Cardiac septum (tissue), 1 donor: ENCODE measurements at places on chromosomes 6 and 20. TPM values are rescaled to one million over a fixed set of nuclear protein-coding genes. Genes with fewer than 3 reads are reported as not detected.

SLC25A27 gene
- total RNA-seq: 25.6 TPM

WFDC5 gene
- not detected for total RNA-seq

TCP11 gene
- total RNA-seq: not detected

IL17A gene
- not detected for total RNA-seq

PRDM13 gene
- total RNA-seq: not detected

TINAG gene
- total RNA-seq: 0.70 TPM

TAF4 gene
- total RNA-seq: 13.6 TPM

GHRH gene
- total RNA-seq: not detected

MARCKS gene
- total RNA-seq: 19.3 TPM

SLC26A8 gene
- 0.13 TPM for total RNA-seq

- no peak for DNase-seq
These were observed 620 bp upstream of the DEK start for GRCh38 chr6:18264923-18265377.

DNA sequence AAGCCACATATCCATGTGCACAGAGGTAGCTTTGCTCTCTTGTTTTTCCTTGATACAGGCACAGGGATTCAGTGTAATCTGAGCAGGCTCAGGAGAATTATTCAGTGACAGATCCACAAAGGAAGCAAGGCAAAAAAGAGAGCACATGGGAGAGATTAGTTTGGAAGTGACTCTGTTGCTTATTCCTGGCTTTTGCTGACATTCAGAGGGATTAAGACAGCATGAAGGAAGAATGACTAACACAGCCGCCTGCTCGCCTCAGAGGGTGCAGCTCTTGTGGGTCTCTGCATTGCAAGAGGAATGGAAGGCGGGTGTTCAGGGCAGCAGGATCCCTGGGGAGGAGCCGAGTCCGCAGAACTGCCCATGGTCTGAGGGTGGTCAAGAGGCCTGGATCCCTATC, 203.4 kb upstream of the KCNQ5 start:
- DNase-seq: no peak

- no peak for DNase-seq
These were observed 1.2 kb downstream of the DUSP22 start for GRCh38 chr6:293193-294174.

DNA sequence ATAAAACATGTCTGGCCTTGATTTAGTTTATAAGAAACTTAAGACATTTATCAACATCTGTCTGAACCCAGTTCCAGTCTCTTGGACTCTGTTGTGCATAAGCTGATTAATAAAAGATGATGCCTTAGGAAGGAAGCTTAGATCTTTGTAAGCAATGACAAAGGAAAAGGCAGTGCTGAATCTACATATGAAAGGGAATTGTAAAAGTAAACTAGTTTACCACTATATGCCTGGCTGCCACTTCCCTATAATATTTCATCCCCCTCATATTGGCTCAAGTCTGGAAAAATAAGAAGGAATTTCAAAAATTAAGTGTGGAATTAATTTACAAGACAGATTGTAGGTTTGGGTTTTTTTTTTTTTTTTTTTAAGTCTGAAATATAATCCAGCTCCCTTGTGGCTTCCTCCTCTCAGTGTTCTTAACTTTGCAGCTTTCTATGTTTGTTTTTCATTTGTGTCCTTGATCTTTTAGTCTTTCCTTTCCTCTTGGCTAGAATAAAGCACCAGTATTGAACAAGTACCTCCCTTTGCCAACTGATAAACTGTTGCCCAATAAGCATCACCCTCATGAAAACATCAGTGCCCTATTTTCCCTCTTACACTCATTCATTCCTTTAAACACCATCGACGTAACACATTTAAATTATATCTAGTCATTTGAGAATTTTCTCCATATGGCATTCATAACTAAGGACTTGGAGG, 146.7 kb upstream of the TBX18 start:
- no peak for DNase-seq

DNA sequence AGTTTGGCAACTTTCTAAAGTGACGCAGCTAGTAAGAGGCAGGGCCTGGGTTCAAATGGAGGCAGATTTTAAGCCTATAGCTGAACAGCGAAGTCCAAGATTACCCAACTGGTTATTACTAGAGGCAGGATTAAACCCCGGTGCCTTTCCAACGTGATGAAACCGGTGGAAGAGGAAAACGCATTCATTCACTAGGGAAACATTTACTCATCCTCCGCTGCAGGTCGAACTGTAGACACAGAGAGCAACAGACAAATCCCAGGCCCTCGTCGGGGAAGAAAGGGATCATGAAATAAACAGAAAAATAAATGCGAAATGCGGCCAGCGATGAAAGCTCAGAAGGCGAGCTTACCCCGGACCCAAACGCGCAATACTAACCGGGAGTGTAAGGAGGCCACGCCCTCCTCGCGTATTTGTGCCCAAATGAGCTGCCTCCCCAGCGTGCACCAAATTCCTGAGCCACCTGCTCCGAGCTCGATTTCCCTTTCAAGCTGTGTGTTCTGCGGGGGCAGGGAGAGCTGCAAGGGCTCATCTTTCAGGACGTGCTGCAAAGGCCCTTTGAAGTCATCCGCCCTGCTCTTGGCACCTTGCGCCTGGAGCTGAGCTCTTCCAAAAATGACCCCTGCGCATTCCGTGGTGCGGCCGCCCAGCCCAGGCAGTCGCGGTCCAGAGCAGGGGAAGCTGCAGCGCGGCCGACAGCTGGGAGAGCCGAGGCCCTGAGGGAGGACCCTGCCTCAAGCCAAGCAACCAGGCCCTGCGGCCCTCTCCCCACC, 46.9 kb downstream of the PDYN start:
- DNase-seq: peak; percentile 74

DNA sequence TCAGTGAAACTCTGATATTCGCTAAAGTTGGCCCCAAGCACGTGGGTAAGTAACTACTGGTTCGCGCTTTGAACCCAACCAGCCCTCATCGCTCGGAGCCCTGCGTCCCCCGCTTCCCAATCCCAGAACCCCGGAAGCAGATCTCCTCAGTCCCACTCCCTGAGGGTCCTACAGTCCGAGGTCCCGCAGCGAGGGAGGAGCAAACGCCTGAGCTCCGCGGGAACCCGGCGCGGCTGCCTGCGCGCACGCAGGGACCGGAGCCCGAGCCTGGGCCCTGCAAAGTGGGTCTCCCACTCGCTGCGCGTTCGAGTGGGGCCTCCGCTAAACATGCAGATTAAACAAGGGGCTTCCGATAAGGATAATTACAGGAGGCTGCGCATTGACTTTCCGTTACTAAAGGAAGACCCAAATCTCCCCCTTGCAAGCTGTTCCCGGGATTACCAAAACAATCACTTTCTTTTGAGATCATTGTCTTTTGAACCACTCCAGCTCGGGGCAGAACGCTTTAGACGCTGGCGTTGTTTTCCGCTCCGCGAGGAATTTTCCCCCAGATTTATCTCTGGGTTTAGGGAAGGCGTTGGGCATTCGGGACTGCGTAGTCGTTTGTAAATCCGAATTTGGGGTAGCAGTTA, 1.3 kb upstream of the VSX1 start:
- DNase-seq: no peak

GRCh38 chr20:10671221-10671918, 2.4 kb downstream of the JAG1 start:
- DNase-seq: peak; percentile 86

DNA sequence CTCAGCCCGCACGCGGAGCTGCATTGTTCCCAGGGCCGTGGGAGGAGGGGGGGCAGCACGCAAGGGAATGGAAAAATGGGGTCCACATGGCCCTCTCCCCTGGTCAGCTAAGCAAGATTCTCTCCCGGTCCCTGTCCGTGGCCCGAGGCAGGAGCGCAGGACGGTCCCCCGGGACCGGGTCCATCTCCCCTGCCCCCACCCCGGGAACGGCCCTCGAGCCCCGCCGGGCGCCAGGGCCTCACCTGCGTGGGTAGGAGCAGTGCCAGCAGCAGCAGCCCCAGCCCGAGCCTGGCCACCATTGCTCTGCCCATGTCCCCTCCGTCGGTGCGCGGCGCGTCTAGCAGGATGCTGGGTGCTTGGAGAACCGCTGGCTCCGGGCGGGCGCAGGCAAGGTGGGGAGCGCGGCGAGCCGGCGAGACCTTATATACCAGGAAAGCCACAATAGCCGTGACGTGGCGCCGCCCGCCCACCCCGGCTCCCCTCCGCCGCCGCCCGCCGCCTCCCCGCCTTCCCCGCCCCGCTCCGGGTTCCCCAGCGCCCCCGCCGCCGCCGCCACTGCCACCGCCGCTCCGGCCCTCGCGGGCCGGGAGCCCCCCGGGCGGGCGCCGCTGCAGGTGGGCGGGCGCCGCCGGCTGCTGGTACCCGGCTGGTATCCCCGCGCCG, at the start of gene CD24:
TSS of gene CD24 (minus strand) at position 394 of the 663 bp plus-strand sequence. CDS start at position 311, 83 bp downstream.
- DNase-seq: no peak

- no peak for DNase-seq
These were observed 19.1 kb upstream of the LYRM2 start for GRCh38 chr6:89657445-89658158.

GRCh38 chr6:37942606-37943376, 123.3 kb downstream of the ZFAND3 start:
- DNase-seq: no peak

GRCh38 chr20:44765701-44766347, 20.2 kb downstream of the KCNK15 start:
- DNase-seq: no peak

DNA sequence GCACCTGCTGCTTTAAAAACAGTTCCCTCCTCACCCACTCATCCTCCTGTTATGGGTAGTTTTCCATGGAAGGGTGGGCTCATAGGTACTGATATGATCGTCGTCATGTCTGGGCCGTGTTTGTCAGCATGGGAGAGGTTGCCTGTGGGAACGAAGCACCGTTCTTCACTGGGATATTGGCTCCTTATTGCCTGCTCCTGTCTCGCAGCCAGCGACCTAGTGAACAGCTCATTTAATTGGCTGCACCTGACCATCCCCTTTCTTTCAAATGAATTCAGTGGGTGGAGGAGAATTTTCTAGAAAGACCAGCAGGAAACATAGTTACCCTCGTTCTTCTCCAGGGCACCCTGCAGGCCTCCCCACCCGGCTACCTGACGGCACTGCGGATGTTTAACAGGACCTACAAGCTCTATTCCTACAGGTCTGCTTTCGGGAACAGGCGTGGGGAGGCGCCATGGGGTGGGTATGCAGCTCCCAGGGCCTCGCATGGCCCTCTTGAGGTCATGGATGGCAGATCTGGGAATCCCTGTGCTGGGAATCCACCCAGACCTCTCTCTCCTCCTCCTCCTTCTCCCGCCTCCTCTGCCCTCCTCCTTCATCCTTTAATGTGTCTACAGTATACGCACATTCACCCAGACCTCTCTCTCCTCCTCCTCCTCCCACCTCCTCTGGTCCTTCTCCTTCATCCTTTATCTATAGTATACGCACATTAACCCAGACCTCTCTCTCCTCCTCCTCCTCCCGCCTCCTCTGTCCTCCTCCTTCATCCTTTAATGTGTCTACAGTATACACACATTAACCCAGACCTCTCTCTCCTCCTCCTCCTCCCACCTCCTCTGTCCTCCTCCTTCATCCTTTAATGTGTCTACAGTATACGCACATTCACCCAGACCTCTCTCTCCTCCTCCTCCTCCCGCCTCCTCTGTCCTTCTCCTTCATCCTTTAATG, 21.9 kb downstream of the ENTPD6 start:
- no peak for DNase-seq

- DNase-seq: no peak
These were observed 42.8 kb downstream of the MRPL14 start for GRCh38 chr6:44084231-44085014.

- DNase-seq: no peak
These were observed 6.4 kb downstream of the R3HDML start for GRCh38 chr20:44343162-44343675.

GRCh38 chr6:129269076-129269475, 386.1 kb downstream of the LAMA2 start:
- no peak for DNase-seq

GRCh38 chr6:18551228-18551627, 164.1 kb downstream of the RNF144B start:
- DNase-seq: no peak

GRCh38 chr20:41029150-41029901, 704 bp downstream of the TOP1 start:
- peak; percentile 79 for DNase-seq
